Activated CD4-positive, alpha-beta memory T cell treated with anti-CD3 and anti-CD28 coated beads, Interleukin-2, amount 10 ng/mL, durations not matched to agents 7 days and 5 days (primary cell): ENCODE measurements at places on chromosomes 3 and 15. TPM values are rescaled to one million over a fixed set of nuclear protein-coding genes. Genes with fewer than 3 reads are reported as not detected.

DNA sequence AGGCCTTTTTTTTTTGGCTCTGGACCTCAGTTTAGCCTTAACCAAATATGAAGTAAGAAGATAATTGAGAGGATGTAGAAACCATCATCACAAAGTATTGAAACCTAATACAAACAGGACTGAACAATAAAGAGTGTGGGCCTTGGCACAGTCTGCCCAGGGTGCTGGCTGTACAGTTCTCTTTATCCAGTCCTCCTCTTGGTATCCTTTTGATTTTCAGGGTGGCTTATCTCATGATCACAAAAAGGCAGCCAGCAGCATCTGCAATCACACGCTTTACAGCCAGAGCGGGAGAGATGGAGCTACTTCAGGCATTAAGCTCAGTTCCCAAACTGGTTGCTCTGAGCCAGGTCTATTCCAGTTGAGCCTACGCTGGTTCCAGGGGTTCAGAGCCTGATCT is 239.7 kb downstream of the RPLP1 start:
- no peak overlapping the region for H3K27ac ChIP-seq
- H3K4me1 ChIP-seq: no peaks in the 10 kb centered on the region
- peaks cover 30% of the 10 kb centered on the region for H3K27me3 ChIP-seq

- peaks cover 50% of the 10 kb centered on the region for H3K4me1 ChIP-seq
- H3K27me3 ChIP-seq: no peaks in the 10 kb centered on the region
- no peak overlapping the region for H3K27ac ChIP-seq
- no peak for DNase-seq
Measured at GRCh38 chr3:152235709-152236298, 32.9 kb upstream of the MBNL1 start.

DNA sequence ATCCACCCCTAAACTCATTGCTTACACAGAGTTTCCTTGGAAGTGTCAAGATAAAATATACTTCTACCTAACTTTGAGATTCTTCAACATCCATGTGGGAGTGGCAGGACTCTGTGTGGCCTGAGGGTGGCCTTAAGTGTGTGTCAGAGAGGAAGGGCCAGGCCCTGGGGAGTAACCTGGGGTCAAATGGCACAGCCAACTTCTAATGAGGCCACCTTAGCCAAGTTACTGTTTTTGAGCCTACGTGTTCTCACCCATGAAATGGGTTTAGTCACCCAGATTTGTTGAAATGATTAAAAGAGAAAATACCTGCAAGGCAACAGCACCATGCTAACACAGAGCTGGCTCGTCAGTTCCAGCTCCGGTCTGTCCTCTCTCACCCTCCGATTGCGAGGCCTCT is 28.5 kb upstream of the UBE2Q2 start:
- peaks cover 24% of the 10 kb centered on the region for H3K4me1 ChIP-seq
- no peak overlapping the region for H3K27ac ChIP-seq
- peaks cover 4% of the 10 kb centered on the region for H3K36me3 ChIP-seq
- no peaks in the 10 kb centered on the region for H3K27me3 ChIP-seq
- no peak overlapping the region for H3K4me3 ChIP-seq
- no peak for DNase-seq

SLC7A14 gene
- not detected for total RNA-seq

DNA sequence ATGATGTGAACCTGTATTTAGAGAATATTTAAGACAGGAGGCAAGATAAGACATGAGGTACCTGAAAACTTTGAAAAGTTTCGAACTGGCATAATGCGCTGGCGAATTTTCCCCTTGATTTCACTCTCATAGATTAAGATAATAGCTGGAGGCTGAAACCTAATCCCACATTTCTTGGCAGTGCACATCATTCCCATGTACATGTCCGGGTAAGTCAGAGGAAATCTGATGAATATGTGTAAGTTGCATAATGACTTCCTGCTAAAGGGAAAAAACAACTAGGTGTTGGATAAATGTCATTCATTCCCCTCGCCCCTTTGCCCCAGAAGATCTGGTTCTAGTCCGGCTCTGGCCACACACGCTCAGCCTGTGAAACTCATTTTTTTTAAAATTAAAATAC is 3.6 kb downstream of the CEP19 start:
- H3K27ac ChIP-seq: no peak overlapping the region
- peaks cover 13% of the 10 kb centered on the region for H3K36me3 ChIP-seq
- H3K4me3 ChIP-seq: no peak overlapping the region
- no peak for DNase-seq

- peaks cover 7% of the 10 kb centered on the region for H3K27me3 ChIP-seq
- H3K27ac ChIP-seq: no peak overlapping the region
- H3K4me3 ChIP-seq: no peak overlapping the region
- no peaks in the 10 kb centered on the region for H3K4me1 ChIP-seq
Measured at GRCh38 chr3:151124476-151124875, 39.0 kb downstream of the MED12L start.

SELENOT gene
- 130 TPM for total RNA-seq

- H3K4me3 ChIP-seq: no peak overlapping the region
- H3K27ac ChIP-seq: no peak overlapping the region
- no peaks in the 10 kb centered on the region for H3K36me3 ChIP-seq
- H3K4me1 ChIP-seq: no peaks in the 10 kb centered on the region
- DNase-seq: no peak
Measured at GRCh38 chr15:53833134-53833624, 73.7 kb upstream of the WDR72 start.

PEX11A gene
- 2.8 TPM for total RNA-seq

DNA sequence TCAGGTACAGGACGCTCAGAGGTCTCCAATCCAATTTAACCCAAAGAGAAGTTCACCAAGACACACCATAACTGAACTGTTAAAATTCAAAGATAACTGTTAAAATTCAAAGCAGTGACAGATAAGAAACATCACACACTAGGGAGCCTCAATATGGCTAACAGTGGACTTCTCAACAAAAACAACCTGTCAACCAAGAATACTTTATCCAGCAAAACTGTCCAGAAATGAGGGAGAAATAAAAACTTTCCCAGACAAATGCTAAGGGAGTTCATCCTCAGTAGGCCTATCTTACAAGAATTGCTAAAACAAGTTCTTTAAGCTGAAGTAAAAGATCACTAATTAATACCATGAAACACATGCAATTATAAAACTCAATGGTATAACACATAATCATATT is 36.3 kb upstream of the MYLK start:
- H3K36me3 ChIP-seq: peaks cover 65% of the 10 kb centered on the region
- no peak for DNase-seq
- H3K4me3 ChIP-seq: no peak overlapping the region

ATP10A gene
- 35.8 TPM for total RNA-seq

- no peaks in the 10 kb centered on the region for H3K27me3 ChIP-seq
- no peak overlapping the region for H3K4me3 ChIP-seq
- no peak for DNase-seq
- no peaks in the 10 kb centered on the region for H3K36me3 ChIP-seq
Measured at GRCh38 chr3:13714251-13714916, 165.5 kb downstream of the FBLN2 start.

GRCh38 chr15:68408971-68409370 is 23.0 kb downstream of the ITGA11 start:
- H3K4me1 ChIP-seq: peaks cover 2% of the 10 kb centered on the region
- H3K27me3 ChIP-seq: peaks cover 5% of the 10 kb centered on the region
- no peak overlapping the region for H3K27ac ChIP-seq
- peak; percentile 10 for DNase-seq

- DNase-seq: no peak
- H3K27ac ChIP-seq: no peak overlapping the region
- no peaks in the 10 kb centered on the region for H3K27me3 ChIP-seq
- H3K4me3 ChIP-seq: no peak overlapping the region
Measured at GRCh38 chr3:10338164-10338470, 17.2 kb upstream of the SEC13 start.

FOXL2NB gene
- total RNA-seq: not detected

GRCh38 chr3:173238091-173238490 is 97.1 kb upstream of the SPATA16 start:
- no peaks in the 10 kb centered on the region for H3K4me1 ChIP-seq
- H3K27me3 ChIP-seq: no peaks in the 10 kb centered on the region
- H3K4me3 ChIP-seq: no peak overlapping the region
- no peak overlapping the region for H3K27ac ChIP-seq
- no peak for DNase-seq
- no peaks in the 10 kb centered on the region for H3K36me3 ChIP-seq

- no peak overlapping the region for H3K27ac ChIP-seq
- H3K36me3 ChIP-seq: no peaks in the 10 kb centered on the region
- no peak overlapping the region for H3K4me3 ChIP-seq
- no peak for DNase-seq
- H3K27me3 ChIP-seq: peaks cover 22% of the 10 kb centered on the region
- H3K4me1 ChIP-seq: no peaks in the 10 kb centered on the region
Measured at GRCh38 chr15:70125605-70126004, 27.9 kb upstream of the TLE3 start.

DNA sequence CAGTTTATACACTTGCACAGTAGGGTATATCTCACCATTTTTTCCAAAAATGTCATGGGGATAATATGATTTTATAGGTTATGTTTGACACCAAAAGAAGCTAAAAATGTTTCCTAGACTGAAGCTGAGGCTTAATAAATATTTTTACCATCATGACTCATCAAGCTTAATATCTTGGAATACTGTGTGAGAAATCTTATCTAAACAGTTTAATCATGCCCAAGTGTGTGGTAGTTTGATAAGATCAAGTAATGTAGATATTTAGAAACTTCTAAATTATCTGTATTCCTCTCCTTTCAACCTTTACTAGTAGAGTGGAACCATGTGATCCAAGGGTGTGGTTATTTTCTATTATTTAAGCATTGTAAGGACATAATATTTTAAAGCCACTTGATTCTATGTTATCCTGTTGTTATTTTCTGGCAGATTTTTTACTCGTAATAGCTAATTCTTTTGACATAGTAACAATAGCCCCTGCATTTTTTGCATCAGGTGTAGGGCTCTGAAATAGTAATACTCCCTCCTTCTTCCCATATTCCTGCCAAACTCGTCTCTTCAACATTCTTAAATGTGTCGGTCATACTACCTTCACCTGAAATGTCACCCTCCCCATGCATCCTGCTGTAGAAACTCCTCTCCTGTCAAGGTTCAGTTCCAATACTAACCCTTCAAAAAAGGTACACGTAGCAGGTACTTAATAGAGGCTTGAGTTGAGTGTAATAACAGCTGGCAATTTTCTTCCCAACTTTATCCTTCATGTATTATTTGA is 729.6 kb downstream of the NLGN1 start:
- no peaks in the 10 kb centered on the region for H3K4me1 ChIP-seq
- no peaks in the 10 kb centered on the region for H3K27me3 ChIP-seq
- H3K36me3 ChIP-seq: no peaks in the 10 kb centered on the region
- no peak for DNase-seq
- H3K27ac ChIP-seq: no peak overlapping the region
- H3K4me3 ChIP-seq: no peak overlapping the region

- H3K27me3 ChIP-seq: peaks cover 32% of the 10 kb centered on the region
- DNase-seq: peak; percentile 49
- H3K4me1 ChIP-seq: peaks cover 3% of the 10 kb centered on the region
- no peak overlapping the region for H3K27ac ChIP-seq
- no peaks in the 10 kb centered on the region for H3K36me3 ChIP-seq
Measured at GRCh38 chr3:179929091-179929529, 107.6 kb downstream of the PEX5L start.

DNA sequence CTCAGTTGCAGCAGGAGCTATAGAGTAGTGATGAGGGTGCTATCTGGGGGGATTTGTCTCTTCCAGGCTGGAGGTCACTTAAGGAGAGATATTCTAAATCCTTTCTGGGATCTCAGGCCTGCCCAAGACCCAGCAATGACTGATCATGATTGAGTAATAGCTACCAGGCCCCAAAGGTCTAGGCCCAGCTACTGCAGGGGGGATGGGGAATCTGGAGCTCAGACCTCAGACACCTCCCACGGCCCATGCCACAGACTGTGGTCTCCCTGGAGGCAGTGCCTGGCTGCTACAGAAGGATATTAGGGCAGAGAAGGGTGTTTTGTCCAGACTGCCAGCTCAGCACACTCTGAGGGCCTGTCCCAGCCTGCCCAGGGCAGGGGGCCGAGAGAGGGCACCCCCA is 6.9 kb downstream of the SLC38A3 start:
- H3K27me3 ChIP-seq: peaks cover 13% of the 10 kb centered on the region
- H3K4me3 ChIP-seq: no peak overlapping the region
- no peaks in the 10 kb centered on the region for H3K4me1 ChIP-seq
- DNase-seq: no peak
- no peaks in the 10 kb centered on the region for H3K36me3 ChIP-seq

DNA sequence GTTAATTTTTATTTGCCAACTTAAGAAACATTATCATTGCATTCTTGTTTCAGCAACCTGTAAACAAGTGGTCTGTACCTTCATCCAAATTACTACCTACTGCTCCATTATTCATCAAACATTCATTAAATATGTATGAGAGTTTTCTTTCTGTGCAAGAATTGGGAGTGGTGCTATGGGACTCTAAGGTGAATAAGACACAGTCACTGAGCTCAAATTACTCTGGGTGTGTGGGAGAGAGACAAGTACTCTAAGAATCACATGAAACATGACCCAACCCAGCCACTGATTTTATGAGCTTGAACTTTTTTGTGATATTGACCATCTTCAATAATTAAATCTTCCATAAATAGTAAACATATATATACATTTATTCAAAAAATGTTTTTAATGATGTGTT is 227.2 kb upstream of the TP63 start:
- DNase-seq: no peak
- no peak overlapping the region for H3K4me3 ChIP-seq
- no peaks in the 10 kb centered on the region for H3K27me3 ChIP-seq

DNA sequence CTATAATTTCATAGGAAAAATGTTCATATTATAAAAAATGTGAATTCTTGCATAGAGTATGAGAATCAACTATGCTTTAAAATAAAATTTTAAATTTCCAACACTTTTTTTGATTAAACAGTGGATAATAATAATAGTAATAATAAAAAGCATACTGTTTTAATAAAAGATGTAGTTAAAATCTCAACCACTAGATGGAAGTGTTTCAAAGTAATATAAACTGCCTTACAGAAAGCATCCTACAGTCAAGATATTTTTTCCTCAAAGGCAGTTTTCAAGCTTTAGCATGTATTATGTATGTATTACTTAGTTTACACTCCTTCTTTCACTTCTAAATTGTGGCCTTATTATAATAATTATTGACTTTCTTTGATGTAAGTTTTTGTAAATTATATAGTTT is 217.5 kb downstream of the CHL1 start:
- no peaks in the 10 kb centered on the region for H3K27me3 ChIP-seq
- H3K36me3 ChIP-seq: no peaks in the 10 kb centered on the region
- no peaks in the 10 kb centered on the region for H3K4me1 ChIP-seq
- no peak for DNase-seq
- no peak overlapping the region for H3K4me3 ChIP-seq

GRCh38 chr15:69555080-69555479 is 102.5 kb downstream of the RPLP1 start:
- no peak overlapping the region for H3K4me3 ChIP-seq
- no peak for DNase-seq
- peaks cover 5% of the 10 kb centered on the region for H3K27me3 ChIP-seq
- no peaks in the 10 kb centered on the region for H3K36me3 ChIP-seq
- H3K27ac ChIP-seq: no peak overlapping the region
- H3K4me1 ChIP-seq: no peaks in the 10 kb centered on the region

- H3K4me1 ChIP-seq: no peaks in the 10 kb centered on the region
- H3K27me3 ChIP-seq: no peaks in the 10 kb centered on the region
- no peak for DNase-seq
Measured at GRCh38 chr3:68631850-68632545, 300.3 kb downstream of the TAFA4 start.
